ENCODE measurements at places on chromosomes 1 and 21.

DNA sequence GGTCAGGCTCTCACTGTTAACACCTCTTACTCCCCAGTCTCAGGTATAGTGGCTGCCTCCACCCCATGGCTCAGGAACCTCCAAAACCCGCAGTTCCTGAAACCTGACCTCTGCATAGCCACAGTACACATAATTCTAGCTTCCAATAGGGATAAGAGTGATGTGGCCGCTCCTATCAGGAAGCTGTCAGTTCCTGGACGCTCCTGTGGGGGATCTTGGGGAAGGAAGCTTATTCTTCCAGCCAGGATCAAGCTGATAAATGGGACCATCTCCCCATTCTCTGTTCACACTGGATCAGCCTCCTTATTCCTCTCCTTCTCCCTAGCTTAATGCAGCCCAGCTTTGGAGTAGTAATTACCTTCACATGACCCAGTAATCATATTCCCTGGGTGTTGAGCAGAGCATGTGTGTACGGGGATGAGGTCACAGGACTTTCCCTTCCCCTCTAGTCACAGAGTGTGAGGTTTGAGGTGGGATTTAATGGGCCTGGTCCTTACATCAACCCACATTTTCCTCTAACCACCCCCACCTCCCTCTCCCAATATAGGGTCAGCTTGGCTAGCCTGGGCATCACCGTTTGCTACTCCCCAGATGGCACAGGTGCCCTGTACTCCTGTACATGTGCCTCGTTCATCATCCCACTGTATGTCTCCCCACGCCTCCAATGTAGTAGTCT, 7.0 kb upstream of the POU3F1 start:
- no peak for DNase-seq

DNA sequence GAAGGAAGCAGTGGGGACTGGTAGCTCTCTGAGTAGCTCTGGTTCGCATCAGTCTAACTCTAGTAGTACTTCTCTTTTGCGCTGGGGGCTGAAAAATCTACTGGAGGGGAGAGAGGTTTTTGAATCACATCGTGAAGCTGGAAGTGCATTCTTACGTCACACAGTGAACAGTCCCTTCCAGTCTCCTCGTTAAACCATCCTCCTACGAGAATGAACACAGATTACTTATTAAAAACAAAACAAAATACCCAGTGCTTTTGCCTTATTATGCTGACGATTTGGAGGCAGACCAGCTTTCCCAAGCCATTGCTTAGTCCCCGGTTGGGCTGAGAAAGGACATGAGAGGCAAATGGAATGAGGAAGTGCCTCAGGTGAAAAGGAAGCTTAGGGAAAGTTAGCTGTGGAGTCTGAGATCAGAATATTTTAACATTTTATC, 16.1 kb downstream of the HUNK start:
- DNase-seq, result no peak

DNA sequence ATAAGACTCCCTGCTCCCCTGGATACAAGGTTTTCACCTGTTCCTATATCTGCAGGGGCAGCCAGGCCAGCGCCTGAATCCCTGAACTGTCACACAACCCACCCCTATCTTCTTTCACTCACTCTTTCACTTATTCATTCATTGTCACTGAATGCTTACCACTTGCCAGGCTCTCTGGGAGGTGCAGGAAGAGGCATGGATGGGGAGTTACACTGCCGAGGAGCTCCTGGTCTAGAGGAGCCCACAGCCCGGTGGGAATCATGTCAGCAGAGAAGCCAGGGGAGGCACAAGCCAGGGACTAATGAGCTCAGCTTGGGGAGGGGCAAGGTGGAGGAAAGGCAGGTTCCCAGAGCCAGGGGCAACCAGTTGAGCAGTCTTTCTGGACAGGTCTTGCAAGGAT, 155.8 kb downstream of the TRABD2B start:
- no peak for DNase-seq

- no peak for DNase-seq
Observed at GRCh38 chr1:194225821-194226220, 1039.4 kb upstream of the B3GALT2 start.

DNA sequence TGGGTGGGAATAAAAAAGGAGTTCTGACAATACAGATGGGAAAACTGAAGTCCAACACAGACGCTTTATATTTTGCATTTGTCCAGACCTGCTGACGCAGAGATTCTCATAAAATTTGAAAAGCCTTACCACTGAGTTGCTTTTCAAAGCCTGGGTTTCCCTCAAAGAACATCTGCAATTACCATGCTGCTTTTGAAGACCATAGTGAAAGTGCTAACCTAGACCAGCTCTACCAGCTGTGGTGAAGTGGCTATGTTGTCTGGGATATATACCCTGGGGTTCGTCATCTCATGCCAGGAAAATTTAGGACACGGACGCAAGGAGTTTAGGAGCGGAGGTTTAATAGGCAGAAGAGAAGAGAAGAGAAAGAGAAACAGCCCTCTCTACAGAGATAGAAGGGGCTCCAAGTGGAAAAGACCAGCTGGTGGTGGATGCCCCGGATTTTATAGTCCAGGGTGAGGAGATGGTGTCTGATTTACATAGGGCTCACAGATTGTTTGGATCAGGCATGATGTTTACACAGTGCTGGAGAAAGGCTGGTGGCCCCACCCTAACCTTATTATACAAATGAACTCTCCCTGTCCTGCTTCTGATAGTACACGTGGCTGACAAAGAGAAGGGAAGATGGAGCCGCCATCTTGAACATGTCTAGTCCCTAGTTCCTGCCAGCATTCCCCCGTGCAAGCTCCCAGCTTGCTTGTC, 73.8 kb downstream of the AK4 start:
- no peak for DNase-seq

GRCh38 chr1:19363536-19364152, 51.5 kb downstream of the SLC66A1 start:
- no peak for DNase-seq

DNA sequence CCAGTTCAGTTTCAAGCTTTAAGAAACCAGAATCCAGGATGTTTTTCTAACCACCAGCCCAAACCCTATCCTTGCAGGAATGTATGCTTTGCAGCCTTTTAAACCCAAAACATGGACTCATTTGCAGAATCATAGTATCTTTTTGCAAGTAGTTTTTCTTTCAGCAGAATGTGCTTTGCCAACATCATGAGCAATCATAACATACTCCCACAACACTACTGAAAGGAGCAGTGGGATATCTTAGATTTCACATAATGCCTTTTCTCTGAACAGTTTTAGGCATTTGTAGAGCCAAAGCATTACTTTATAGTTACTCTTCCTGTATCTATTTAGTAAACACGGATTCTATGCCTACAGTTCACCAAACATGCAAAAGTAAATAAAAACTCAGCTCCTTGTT, 10.0 kb upstream of the SH2D2A start:
- DNase-seq, result no peak

DNA sequence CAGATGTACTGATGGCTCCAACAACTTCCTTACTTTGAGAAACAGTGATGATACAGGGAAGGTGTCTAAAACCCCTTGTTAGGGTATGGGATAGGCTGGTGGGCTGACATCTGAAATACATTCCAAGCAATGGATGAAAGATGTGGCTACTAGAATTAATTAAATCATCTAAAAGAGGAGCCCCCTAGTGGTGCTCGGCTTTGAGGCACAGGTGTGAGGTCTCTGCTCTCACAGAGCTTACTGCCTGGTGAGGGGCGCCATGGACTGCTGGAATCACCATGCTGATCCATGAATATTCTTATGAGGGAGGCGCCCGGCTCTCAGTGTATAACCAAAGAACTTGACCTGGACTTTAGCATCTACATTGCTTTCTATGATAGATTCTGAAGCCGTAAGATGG, 48.5 kb downstream of the GNG4 start:
- DNase-seq, result no peak

All from stimulated activated effector memory CD8-positive, alpha-beta T cell treated with anti-CD3 and anti-CD28 coated beads, Interleukin-12 subunit alpha, Interleukin-12 subunit beta, amount 100 ng/mL, for 72 hours (primary cell).